GM23338 (cell line): ENCODE measurements at places on chromosomes 1 and 21. TPM values are rescaled to one million over a fixed set of nuclear protein-coding genes. Genes with fewer than 3 reads are reported as not detected.
A peak's percentile ranks its signal among the peaks of the same experiment; 100 is the strongest.

- H3K4me3 ChIP-seq: no peak overlapping the region
- H3K27me3 ChIP-seq: no peaks in the 10 kb centered on the region
- H3K36me3 ChIP-seq: peaks cover 6% of the 10 kb centered on the region; the same call in 1 of the 2 replicates
Measured at GRCh38 chr1:22077728-22078127, 25.2 kb downstream of the CDC42 start.

- no peaks in the 10 kb centered on the region for H3K4me1 ChIP-seq
- no peak overlapping the region for H3K4me3 ChIP-seq
- no peaks in the 10 kb centered on the region for H3K36me3 ChIP-seq
- no peaks in the 10 kb centered on the region for H3K27me3 ChIP-seq
- no peak overlapping the region for H3K27ac ChIP-seq
Measured at GRCh38 chr1:246383239-246383589, 123.9 kb downstream of the SMYD3 start.

DNA sequence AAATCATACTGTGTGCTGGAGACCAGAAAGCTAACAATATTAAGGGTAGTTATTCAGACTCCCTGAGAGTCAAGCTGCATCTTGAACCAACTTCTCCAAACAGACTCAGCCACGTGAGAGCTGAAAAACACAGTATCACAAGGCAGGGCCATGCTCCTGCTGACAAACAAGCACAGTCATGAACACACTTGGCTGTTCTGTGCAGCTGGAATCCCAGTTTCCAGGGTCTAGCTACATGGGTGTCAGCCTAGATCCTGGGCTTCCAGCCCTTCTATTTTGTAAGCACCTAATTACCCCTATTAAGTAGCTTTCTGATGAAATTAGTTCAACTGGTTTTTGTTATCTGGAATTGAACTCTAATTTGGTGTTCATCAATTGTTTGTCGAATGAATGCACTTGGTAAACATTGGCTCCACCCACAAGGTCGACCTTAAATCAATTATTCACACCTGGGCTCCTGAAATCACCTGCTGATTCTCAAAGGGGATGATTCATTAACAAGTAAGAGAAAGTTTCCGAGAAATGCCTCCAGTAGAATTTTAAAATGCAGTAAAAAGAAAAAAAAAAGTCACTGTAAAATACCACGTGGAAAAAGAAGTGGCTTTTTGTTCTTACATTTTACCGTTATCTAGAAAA, 179.3 kb downstream of the ZC3H11B start:
- no peak overlapping the region for H3K27ac ChIP-seq
- H3K27me3 ChIP-seq: no peaks in the 10 kb centered on the region
- H3K4me1 ChIP-seq: peaks cover 11% of the 10 kb centered on the region; the same call in 1 of the 2 replicates
- DNase-seq: peak; percentile 36
- no peak overlapping the region for H3K4me3 ChIP-seq
- H3K36me3 ChIP-seq: no peaks in the 10 kb centered on the region

DNA sequence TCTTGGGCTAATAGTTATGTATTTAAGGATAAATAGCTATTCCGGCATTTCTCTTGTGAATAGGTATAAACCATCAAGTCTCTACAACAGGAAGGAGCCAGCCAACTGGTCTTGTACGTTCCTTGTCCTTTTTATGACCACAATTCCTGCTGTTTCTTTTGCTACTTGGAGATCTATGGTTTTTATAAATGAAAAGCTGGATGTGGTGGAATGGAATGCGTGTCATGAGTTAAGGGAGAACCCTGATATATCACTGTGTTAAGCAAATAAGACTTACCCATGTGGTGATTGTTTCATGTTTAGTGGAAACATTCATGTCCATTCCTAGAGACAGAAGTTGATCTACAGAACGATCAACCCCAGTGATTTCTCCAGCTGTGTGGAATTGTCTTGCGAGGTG, 282.1 kb downstream of the RPS6KC1 start:
- H3K36me3 ChIP-seq: no peaks in the 10 kb centered on the region
- H3K27ac ChIP-seq: no peak overlapping the region
- no peak overlapping the region for H3K4me3 ChIP-seq
- no peaks in the 10 kb centered on the region for H3K4me1 ChIP-seq
- DNase-seq: no peak
- no peaks in the 10 kb centered on the region for H3K27me3 ChIP-seq

DNA sequence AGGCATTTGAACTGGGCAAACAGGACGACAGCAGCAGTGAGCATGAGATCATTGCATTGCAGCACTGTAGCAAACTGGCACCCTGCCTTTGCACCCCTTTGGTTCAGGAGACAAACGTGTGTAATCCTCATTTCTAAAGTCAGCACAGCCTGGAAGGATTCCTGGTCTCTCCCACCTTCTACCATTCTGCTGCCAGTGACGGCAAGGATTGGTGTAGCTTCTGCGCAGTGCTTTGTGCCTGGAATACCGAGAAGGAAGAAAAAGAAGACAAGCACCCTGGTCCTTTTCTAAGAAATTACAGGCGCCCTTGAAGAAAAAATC, 805.3 kb downstream of the USP25 start:
- H3K4me3 ChIP-seq: no peak overlapping the region
- no peak overlapping the region for H3K27ac ChIP-seq
- DNase-seq: no peak

- peak; percentile 15 for DNase-seq
- peaks cover 14% of the 10 kb centered on the region for H3K4me1 ChIP-seq
- H3K4me3 ChIP-seq: no peak overlapping the region
- H3K27ac ChIP-seq: no peak overlapping the region
- H3K36me3 ChIP-seq: no peaks in the 10 kb centered on the region
Measured at GRCh38 chr1:57336793-57337192, 87.1 kb downstream of the DAB1 start.

DNA sequence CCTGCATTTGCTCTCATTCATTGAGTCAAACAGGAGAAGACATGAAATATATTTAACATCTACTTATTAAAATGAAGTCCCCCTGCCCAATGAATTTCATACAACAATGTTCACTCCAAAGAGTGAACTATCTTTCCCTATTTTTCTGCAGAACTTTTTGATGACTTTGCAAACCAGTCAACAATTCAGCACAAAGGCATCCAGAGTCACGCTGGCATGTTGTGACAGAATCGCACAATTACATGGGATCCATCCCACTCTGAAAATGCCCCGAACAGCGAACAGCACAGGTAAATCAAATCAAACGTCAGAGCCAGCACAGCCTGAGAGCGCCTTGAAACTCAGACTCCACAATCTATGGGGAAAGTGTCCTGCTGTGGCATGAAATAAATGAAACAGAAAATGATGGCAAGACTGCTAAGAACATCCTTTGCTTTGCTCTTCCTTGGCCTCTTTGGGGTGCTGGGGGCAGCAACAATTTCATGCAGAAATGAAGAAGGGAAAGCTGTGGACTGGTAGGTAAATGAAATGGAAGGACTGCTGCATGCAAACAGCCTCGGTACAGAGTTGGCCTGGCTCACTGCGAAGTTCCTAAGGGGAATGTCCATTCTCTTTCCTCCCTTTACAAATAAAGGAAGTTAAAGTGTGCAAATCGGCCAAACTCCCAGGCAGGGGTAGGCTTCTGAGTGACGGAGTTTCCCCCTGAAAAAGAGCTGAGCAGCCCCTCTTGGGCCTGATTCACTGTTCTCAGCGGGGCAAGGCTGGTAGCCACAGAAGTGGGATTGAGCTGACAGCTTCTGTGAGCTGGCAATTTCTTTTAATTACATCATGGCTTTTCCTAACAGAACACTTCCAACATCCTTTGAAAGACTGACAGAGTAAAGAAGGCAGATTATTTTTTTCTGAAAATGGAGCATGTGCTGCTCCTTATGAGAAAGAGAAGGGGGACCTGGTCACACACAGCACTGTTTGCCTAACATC, at the start of gene DNASE2B:
TSS of gene DNASE2B (plus strand) at position 310 of the 981 bp plus-strand sequence. CDS start at position 391, 81 bp downstream.
- H3K4me1 ChIP-seq: no peaks in the 10 kb centered on the region
- no peaks in the 10 kb centered on the region for H3K27me3 ChIP-seq
- DNase-seq: peak; percentile 9
- no peaks in the 10 kb centered on the region for H3K36me3 ChIP-seq
- H3K27ac ChIP-seq: no peak within 1 kb of the TSS

- peaks cover 10% of the 10 kb centered on the region; the same call in 1 of the 2 replicates for H3K4me1 ChIP-seq
- H3K4me3 ChIP-seq: no peak overlapping the region
- H3K27me3 ChIP-seq: peaks cover 23% of the 10 kb centered on the region
- DNase-seq: no peak
- H3K36me3 ChIP-seq: no peaks in the 10 kb centered on the region
Measured at GRCh38 chr1:248842781-248843331, 4.8 kb downstream of the ZNF672 start.

GRCh38 chr1:181112071-181112929, 23.8 kb downstream of the IER5 start:
- H3K4me3 ChIP-seq: no peak overlapping the region
- H3K36me3 ChIP-seq: no peaks in the 10 kb centered on the region
- peaks cover 35% of the 10 kb centered on the region for H3K27me3 ChIP-seq

DNA sequence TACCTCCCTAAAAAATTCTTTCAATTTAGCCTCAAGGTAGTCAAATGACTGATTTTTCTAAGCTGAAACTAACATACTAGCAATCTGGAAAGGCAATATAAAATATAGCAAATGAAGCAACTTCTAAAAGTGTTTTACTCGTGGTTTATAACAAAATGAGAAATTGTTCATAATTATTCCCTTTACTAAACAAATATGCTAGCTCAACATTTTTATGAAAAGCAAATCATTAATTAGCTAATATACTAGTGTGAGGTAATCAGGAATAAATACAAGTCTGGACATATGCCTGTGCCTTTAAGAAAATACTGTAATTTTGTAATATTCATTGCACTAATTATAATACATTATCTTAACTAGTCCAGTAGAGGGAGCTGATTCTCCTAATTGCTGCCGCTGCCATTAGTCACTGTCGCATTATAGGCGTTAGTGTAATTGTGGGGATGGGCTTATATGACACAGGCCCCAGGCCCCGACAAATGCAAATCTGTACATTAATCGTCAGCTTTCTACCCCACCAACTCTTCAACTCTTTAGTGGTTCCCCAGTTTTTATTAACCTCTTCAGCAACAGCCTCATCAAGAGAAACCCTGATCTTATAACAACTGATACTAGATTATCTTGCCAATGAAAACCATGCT, 160.9 kb downstream of the GABPA start:
- no peaks in the 10 kb centered on the region; the same call in 1 of the 2 replicates for H3K4me1 ChIP-seq
- no peaks in the 10 kb centered on the region for H3K27me3 ChIP-seq
- DNase-seq: peak; percentile 66

DNA sequence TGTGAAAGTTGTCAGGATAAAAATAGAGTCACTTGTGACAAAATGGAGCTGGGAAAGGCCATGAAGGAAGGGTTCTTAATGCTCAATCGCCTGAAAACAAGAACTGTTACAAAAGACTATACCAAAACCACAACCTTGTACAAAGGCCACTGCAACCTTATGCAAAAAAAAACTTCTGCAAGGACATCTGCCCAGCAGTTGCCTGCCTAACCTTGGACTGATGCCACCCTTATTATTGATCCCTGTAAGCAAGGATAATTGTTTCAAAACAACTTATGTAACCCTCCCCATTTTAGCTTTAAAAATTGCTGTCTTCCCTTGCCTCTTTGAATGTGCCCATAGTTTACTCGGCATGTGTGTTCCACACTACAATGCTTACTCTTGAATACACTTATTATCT, 5.7 kb downstream of the ALG14 start:
- no peak overlapping the region for H3K4me3 ChIP-seq
- H3K36me3 ChIP-seq: no peaks in the 10 kb centered on the region
- H3K27ac ChIP-seq: no peak overlapping the region
- H3K4me1 ChIP-seq: peaks cover 5% of the 10 kb centered on the region; the same call in 1 of the 2 replicates
- no peaks in the 10 kb centered on the region for H3K27me3 ChIP-seq
- DNase-seq: no peak

GRCh38 chr1:235649368-235650163, at the start of gene GNG4:
GNG4 (minus strand) TSS chr1:235649784; CDS start chr1:235583838, 65,946 bp downstream.
- H3K27ac ChIP-seq: peak within 1 kb of the TSS; percentile 93
- no peaks in the 10 kb centered on the region for H3K36me3 ChIP-seq
- H3K4me1 ChIP-seq: peaks cover 24% of the 10 kb centered on the region
- peak within 1 kb of the TSS; percentile 86 for H3K4me3 ChIP-seq
- DNase-seq: peak; percentile 75

DNA sequence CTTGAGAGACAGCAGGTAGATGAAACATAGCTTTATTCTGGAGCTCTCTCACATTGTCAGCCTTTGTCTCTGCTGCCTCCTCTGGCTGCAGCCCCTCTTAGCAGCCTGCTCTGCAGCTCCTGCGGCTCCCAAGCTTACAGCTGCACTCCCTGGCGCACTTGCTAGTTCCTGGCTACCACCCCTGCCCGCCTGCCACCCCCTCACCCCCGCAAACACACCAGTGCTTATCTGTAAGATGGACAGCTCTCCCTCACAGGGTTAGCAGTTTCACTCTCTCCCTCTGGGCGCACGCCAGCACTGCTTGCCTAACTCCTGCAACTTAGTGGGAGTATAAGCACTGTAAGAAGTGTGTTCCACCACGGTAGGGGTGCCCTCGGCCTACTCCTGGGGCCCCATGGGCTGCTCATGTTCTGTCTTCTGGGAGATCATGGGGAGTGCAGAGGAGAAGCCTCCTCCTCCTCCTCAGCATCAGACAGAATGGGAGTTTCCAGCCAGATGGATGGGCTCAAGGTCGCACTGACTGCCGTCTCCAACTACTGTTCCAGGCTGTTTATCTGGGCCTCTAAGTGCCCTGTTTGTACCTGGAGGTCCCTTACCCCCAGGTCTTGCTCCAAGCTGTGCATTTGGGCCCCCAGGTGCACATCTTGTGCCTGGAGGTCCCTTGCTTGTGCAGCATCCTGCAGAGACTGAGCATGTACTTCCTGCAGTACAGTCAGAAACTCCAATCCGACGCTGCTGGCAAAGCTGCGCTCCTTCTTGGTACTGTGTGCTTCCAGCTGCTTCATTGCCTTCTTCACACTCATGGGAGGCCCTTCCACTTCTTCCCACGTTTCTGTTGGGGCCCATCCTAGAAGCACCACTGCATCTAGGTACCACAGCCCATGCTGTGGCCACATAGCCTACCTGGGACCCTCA, 1388.1 kb downstream of the AMY1C start:
- no peaks in the 10 kb centered on the region for H3K4me1 ChIP-seq
- peak; percentile 80 for DNase-seq

GRCh38 chr1:184557423-184558347, 170.9 kb downstream of the C1orf21 start:
- no peak for DNase-seq
- no peaks in the 10 kb centered on the region for H3K36me3 ChIP-seq
- H3K27ac ChIP-seq: no peak overlapping the region
- H3K27me3 ChIP-seq: no peaks in the 10 kb centered on the region
- no peak overlapping the region for H3K4me3 ChIP-seq
- H3K4me1 ChIP-seq: no peaks in the 10 kb centered on the region

DNA sequence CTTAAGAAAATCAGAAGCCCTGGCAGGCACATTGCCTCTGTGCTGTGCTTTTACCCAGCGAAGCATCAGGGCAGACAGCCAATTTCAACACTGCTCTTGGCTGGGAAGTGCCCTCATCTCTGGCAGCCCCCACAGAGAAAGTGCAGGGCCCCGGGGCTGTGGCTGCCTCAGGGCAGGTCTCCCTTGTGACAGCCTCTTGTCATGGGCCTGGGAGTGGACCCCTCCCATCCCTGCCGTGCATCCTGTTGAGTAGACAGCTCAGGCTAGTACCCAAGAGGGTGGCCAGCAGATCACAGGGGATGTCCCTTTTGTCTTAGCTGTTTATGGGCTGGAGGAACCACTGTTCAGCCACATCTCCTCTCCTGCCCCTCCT, 23.3 kb downstream of the TTC34 start:
- no peak overlapping the region for H3K4me3 ChIP-seq
- H3K4me1 ChIP-seq: no peaks in the 10 kb centered on the region
- no peak overlapping the region for H3K27ac ChIP-seq
- no peak for DNase-seq
- no peaks in the 10 kb centered on the region for H3K36me3 ChIP-seq

The SPRR1B gene
- not detected in 2 replicates for polyA plus RNA-seq

The AADACL4 gene
- polyA plus RNA-seq: not detected in 2 replicates

The ST6GALNAC5 gene
- 1.9 and 4.1 TPM in 2 replicates for polyA plus RNA-seq

The ZNF683 gene
- polyA plus RNA-seq: not detected in 2 replicates

The CA14 gene
- polyA plus RNA-seq: 47.4 and 50.2 TPM in 2 replicates

The FNDC10 gene
- polyA plus RNA-seq: 7.7 and 8.6 TPM in 2 replicates
